ENCODE measurements at places on chromosomes 7 and 10.
A peak's percentile ranks its signal among the peaks of the same experiment; 100 is the strongest.

- DNase-seq: no peak
Measured at GRCh38 chr7:100493476-100494264, 9.9 kb downstream of the NYAP1 start.

- no peak for DNase-seq
Measured at GRCh38 chr7:81776948-81777630, 7.2 kb upstream of the HGF start.

DNA sequence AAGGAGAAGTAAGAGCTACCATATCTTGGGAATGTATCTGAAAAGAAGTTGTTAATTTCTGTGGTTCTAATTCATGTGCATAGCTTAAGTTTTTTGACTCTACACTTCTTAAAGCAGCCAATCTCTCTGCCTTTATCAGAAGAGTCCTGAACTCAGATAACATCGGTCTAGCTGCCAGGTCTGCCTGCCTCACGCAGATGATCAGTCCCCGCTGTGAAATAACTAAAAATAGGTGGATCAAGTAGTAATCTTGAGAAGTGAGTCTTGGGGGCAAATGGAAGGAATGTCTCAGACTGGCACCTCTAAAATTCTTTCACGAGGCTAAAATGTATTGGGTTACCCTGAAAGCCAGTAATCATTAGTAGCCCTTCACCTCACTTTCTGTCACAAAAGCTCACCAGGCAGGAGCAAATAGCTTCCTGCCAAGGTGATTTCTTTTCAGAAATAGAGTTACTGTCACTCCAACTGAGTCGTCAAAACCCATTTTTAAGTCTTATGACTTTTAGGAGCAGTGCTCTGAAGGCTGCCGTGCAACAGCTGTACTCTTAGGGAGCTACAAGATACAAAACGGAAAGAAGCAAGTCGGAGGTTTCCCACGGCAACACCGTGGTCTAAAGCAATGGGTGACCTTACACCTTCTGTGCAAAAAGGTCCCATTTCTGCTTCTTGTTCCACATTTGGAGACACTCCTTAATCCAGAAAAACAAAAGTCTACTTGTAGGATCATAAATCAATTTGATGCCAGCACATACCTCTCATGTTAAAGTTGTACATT is 85.2 kb downstream of the ABCB5 start:
- DNase-seq: no peak

DNA sequence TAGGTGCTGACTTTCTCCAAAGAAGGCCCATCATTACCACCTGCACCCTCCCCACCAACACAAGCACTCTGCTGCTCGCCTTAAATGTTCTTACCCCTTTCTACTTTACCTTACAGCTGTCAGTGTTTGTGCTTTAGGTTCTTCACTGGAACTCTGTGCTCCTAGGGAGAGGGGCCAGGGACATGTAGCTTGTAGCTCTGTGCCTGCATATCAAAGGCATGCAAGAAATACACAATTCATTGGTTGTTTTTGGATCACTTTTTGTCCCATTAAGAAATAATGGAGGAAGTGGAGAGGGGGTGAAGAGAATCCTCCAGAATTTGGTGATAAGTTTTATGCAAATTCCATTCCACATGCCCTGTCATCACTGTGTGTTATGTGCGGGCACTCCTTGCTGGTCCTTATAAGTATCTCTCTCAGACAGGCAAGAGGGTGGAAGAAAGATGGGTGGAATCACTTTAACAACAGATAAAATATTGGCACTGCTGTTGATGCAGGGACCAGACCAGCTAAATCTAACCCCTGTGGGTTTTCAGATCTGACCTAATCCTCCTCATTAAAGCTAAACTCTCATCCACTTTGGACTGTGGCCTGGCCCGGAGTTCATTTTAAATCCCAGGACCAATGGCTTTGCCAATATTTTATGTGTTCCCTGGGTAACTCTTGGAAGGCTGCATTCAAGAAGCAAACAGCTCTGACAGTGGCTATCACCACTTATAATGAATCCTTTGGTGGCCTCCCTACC is 375.8 kb upstream of the NFE2L3 start:
- no peak for DNase-seq

DNA sequence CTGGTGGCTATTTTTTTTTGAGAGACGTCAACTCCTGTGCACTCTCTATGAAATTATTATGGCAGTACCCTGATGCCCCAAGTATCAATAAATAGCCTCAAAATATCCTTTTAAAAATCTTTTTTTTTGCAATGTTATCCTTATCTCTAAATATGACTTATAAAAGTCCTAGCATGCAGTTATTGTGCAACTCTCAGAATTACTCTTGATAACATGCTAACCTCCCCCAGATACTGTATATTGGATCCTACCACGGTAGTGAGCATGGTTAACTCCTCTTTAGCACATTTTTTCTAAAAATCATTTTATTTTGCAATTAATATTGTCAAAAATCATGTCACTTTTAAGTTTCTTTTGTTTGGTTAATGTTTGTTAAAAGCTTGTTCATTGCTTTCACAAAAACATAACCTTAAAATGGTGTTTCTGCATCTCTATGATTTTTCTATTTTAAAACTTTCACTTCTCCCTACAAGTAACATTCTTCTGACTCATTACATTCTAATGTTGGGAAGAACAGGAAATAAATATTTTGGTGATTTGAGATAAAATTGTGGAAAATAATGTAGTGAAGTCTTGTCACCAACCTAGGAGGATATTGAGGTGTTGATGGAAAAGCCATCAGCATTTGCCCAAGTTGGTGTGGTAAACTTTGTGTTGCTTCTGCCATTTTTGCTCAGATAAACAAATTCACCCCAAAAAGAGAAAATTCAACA is 42.1 kb upstream of the ADRA2A start:
- no peak for DNase-seq

GRCh38 chr10:114405011-114405350 is 679 bp upstream of the AFAP1L2 start:
- DNase-seq: no peak

DNA sequence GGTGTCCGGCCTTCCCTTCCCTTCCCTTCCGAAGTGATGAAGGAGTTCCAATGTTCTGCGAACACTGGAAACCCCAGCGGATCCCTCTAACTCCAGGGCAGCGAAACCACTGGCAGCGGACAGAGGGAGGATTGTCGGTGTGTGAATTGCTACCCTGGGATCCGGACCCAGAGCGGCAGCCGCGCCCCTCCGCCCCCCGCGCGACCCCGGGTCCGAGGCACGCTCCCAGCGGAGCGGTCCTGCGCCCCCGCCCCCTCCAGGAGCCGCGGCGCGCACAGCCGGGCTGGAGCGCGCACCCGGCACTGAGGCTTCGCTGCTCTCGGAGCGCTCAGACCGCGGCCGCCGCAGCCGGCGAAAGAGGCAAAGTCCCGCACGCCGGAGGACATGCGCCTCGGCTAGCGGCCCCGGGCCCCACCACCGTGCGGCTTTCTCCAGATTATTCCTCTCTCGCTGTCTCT is at the start of gene PTPRZ1:
Gene PTPRZ1 (plus strand): TSS at position 331 of the 458 bp plus-strand sequence. CDS start 339 bp downstream, outside the sequence.
- peak; percentile 61 for DNase-seq

DNA sequence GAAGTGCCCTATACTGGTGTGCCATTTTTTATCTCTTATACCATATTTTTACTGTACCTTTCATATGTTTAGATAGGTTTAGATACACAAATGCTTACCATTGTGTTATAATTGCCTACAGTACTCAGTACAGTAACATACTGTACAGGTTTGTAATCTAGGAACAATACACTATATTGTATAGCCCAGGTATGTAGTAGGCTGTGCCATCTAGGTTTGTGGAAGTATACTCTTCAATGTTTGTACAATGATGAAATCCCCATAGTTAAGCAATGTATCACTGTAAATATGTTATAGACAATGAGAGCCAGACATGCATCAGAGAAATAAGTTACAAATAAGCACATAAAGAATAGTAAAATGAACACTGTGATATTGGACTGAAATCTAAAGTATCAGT is 109.1 kb downstream of the IQUB start:
- DNase-seq: no peak

GRCh38 chr7:3520206-3520605 is 219.2 kb downstream of the SDK1 start:
- DNase-seq: peak; percentile 68

GRCh38 chr7:79141252-79141651 is 312.2 kb downstream of the MAGI2 start:
- no peak for DNase-seq

GRCh38 chr10:118374404-118374803 is 32.3 kb upstream of the FAM204A start:
- DNase-seq: no peak

- no peak for DNase-seq
Measured at GRCh38 chr10:121322776-121323175, 275.5 kb downstream of the FGFR2 start.

GRCh38 chr7:100044718-100045117 is 4.9 kb upstream of the ZSCAN21 start:
- DNase-seq: no peak

DNA sequence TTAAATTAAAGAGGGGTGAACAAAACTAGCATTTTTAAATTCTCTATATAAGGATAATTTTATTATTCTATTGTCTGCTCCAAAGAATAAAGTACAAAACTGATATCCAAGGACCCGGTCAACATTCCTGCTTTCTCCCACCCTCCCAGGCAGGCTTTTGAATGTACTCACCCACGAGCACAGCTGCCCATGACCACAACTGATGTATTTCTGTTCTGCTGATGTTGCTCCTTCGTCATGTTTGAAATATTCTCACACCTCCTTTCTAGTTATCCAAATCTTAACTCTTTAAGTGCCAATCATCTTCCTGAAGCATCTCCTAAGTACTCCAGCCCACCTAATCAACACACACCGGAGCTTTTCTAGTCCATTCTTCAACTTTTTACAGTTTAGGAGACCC is 46.7 kb downstream of the CALD1 start:
- DNase-seq: no peak

- DNase-seq: no peak
Measured at GRCh38 chr7:2869981-2870380, 25.9 kb upstream of the GNA12 start.

GRCh38 chr10:110556969-110557601 is 10.4 kb upstream of the SMC3 start:
- DNase-seq: no peak

DNA sequence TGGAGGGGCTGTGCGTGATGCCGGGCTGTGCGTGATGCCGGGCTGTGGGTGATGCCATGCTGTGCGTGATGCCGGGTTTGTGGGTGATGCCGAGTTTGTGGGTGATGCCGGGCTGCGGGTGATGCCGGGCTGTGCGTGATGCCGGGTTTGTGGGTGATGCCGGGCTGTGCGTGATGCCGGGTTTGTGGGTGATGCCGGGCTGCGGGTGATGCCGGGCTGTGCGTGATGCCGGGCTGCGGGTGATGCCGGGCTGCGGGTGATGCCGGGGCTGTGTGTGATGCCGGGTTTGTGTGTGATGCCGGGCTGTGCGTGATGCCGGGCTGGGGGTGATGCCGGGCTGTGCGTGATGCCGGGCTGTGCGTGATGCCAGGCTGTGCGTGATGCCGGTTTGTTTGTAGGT is 128.9 kb downstream of the FAM53B start:
- DNase-seq: no peak

GRCh38 chr7:6256109-6256483 is 16.3 kb downstream of the CYTH3 start:
- no peak for DNase-seq

- no peak for DNase-seq
Measured at GRCh38 chr10:29731760-29732159, 97.0 kb upstream of the SVIL start.

DNA sequence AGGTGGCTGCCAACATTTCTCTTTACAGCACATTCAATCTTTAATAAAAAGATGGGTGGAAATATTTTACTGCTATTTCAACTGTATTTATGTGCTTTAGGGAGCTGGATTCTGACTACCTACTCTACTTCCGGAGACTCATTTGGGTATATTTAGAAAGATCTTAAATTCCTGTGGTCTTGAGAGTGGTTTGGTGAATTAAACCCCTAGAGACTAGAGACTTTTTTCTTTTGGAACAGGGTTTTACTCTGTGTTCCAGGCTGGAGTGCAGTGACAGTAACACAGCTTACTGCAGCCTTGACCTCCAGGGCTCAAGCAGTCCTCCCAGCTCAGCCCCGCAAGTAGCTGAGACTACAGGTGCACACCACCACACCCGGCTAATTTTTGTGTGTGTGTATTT is 79.0 kb upstream of the HABP2 start:
- DNase-seq: no peak

DNA sequence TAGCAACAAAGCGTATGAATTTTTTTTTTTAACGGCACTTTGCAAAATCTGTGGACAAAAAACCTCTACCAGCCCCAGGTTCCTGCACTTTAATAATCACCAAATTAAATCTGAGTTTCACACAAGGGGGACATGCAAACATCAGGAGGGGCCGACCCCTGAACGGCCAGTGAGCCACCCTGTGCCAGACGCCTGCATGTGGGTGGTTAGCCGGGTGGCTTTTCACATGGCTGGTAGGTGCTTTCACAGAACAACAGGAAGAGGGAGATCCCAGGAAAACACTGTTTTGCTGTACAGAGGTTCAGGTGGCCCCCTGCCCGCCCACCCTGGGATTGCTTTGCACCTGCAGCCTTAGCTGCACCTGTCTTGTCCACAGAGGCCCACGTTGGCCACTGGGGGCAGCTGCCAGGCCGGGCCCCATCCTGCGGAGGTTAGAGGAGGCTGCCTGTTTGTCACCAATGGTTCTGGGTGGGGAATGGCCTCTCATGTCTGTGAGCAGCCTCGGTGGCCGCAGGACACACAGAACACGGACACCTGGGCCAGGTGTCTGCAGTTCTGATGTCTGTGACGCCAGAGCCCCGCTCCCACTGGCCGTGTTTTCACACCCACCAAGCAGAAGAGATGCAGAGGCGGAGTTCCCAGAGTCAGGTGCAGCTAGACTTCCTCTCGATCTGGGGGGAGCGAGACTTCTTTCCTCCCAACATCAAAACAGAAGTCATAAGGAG is 107.7 kb downstream of the FAM53B start:
- peak; percentile 22 for DNase-seq

DNA sequence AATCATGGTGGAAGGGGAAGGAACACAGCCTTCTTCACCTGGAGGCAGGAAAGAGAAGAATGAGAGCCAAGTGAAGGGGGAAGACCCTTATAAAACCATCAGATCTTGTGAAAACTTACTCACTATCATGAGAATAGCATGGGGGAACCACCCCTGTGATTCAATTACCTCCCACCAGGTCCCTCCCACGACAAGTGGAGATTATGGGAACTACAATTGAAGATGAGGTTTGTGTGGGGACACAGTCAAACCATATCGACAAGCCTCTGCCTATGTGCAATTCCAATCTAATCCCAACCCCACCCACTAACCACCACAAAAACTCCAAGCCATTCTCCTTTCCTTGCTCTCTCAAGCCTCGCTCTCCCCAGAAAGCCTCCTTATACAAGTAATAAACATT is 69.2 kb downstream of the TAC1 start:
- no peak for DNase-seq

DNA sequence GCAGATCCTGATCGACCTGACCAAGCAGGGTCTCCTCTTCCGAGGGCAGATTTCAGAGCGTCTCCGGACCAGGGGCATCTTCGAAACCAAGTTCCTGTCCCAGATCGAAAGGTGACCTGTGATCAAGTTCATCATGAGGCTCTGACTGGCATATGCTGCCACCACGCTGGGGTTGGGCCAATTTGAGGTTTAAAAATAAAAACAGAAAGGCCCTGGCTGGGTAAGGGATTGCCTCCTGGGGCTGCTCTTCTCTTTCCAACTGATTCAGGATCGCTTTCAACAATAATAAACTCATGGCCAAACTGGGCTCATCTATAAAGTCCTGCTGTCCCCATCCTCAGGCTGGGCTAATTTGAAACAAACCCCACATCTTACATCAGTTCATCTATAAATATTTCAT is 17.1 kb upstream of the HK1 start:
- DNase-seq: no peak
